ENCODE measurements at places on chromosomes 7 and 10.

DNA sequence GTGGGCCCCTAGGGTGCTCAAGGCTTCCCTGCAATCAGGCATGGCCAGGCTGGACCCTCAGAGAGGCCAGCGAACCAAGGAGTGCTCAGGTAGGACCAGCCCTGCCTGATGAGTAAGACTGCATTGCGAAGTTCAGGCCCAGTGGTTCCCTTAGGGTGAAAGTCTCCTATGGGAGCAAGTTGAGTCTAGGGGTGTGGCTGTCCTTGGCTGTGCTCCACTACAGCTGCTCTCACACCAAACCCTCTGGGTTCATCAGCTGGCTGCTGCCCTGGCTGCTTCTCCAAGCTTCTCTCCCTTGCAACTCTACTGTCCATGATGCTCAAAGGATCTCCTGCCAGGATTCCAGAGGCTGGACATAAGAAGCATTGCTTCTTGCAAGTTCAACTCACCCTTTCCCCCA lies 18.7 kb downstream of the FAM25A start:
- DNase-seq, result no peak

DNA sequence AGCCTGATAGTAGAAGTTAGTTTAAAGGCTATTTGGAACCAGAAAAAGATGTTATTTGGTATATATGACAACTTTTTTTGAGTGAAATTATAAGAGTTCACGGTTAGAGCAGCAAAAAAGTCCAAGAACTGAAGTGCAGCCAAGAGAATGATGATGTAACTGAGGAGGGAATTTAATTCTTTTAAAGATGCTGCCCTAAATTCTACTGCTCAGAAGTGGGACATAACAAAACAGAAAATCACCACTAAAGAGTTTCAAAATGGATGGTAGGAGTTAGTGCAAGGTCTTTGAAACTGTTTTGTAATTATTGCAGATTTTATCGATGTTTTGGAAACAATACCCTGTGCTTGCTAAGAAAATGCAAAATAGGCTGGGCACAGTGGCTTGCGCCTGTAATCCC lies 6.5 kb downstream of the SAMD8 start:
- DNase-seq, result no peak

DNA sequence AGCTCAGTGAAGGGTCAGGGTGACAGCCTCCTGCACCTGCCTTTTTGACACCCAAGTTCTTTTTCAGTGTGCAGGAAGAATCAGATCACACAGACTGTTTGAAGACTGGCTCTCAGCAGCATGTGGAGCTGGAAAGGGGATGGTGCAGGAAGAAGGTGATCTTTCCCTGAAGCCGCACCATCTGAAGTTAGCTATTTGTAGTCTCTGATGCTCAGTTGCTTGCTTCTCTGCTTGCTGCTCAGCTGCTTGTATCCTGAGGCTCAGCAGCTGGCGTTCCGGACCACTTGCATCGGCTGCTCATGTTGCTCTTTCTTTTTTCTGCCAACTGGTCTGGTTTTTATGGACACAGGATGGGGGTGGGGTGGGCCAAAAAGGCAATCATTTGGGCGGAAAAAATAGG lies 15.8 kb upstream of the DNMBP start:
- DNase-seq, result no peak

- no peak for DNase-seq
Measured at GRCh38 chr10:22338931-22339330, 6.4 kb upstream of the SPAG6 start.

- DNase-seq, result no peak
Measured at GRCh38 chr7:11751807-11752389, 80.1 kb downstream of the THSD7A start.

GRCh38 chr10:45096001-45096400 lies 95.3 kb downstream of the ZNF22 start:
- no peak for DNase-seq

DNA sequence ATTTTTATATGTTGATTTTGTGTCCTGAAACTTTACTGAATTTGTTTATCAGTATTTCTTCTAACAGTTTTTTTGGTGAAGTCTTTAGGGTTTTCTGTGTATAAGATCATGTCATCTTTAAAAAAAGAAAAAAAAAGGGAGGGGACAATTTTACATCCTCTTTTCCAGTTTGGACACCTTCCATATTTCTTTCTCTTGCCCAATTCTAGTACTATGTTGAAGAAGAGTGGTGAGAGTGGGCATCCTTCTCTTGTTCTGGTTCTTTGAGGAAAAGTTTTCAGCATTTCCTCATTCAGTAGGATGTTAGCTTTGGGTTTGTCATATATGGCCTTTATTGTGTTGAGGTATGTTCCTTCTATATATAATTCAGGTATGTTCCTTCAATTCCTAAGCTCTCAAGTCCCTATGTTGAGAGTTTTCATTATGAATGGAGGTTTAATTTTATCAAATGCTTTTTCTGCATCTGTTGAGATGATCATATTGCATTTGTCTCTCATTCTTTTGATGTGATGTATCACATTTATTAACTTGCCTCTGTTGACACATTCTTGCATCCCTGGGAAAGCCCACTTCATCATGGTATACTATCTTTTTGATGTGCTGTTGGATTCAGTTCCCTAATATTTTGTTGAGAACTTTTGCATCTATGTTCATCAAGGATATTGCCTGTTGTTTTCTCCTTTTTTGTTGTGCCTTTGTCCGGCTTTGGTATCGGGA lies 12.1 kb downstream of the TAS2R40 start:
- no peak for DNase-seq

DNA sequence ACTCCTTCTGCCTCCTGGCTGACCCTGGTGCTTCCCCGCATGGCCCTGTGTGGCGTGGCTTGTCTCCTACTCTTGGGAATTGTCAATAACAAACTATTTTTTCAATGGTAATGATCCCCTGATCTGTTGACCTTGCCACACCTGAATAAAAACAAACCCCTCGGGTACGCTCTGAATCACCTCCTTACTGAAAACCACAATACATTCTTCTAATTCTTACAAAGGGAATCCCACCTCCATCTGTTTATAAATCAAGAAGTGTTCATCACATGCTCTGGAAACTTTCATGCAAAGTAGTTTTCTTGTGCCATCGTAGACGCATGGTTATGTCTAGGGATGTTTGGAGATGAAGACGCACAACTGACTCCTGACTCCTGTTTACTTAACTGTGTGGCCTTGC lies 245.8 kb downstream of the FRMD4A start:
- no peak for DNase-seq

GRCh38 chr7:106927536-106927935 lies 62.5 kb downstream of the PIK3CG start:
- DNase-seq, result no peak
